ENCODE measurements at places on chromosomes 6 and 20. TPM values are rescaled to one million over a fixed set of nuclear protein-coding genes. Genes with fewer than 3 reads are reported as not detected.
A peak's percentile ranks its signal among the peaks of the same experiment; 100 is the strongest.

DNA sequence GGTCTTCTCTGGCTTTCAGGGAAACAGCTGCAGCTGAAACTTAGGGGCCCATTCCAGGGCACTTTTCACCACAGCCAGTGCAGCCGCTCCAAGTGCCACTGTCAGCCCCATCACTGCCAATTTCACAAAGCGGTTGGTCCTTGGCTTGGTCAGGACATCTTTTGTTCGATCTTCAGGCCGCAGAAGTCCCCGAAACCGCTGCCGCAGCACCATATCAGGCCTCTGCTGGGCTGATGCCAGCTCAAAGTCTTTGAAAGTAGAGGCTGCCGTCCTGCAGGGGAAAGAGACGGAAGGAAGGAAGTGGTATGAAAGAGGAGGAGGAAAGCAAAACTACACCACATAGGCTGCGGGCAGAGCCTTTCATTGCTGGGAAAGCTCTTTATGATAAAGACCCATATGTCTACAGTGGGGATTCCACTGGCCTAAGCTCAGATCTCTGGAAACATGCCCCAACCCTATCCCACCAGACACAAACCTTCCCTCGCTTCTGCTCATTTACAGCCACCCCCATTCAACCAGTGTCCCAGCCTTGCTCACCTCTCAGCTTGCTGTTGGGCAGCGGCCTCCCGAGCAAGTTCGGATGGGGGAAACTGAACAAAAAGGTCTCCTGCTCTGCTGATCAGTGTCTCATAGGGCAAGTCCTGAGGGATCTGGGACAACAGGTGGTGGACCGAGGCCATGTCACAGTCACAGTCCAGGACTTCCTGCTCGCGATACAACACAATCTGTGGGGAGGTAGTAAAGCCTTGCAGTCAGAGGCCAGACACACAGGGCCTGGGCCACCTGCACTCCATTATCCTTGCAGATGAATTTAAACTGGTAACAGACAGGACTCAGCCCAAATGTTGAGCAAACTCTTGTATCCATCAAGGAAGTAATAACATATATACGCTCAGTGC is 23.5 kb downstream of the TBC1D20 start:
- H3K27me3 ChIP-seq, result no peaks in the 10 kb centered on the region
- H3K27ac ChIP-seq, result no peak overlapping the region
- H3K36me3 ChIP-seq, result peaks cover 53% of the 10 kb centered on the region
- H3K4me1 ChIP-seq, result no peaks in the 10 kb centered on the region

DNA sequence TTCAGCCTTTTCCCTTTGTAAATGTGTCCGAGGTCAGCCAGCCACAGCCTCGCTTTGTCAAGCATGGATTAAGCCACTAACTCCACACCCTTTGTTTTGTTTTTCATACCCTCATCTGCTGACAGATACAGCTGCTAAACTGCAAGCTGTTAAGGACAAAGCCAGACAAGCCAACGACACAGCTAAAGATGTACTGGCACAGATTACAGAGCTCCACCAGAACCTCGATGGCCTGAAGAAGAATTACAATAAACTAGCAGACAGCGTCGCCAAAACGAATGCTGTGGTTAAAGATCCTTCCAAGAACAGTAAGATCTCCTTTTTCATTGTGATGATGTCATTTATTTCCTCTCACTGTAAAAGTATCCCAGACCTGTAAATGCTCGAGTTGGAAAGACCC is 269.3 kb downstream of the ARHGAP18 start:
- no peaks in the 10 kb centered on the region for H3K36me3 ChIP-seq
- DNase-seq, result no peak
- H3K27me3 ChIP-seq, result no peaks in the 10 kb centered on the region
- H3K27ac ChIP-seq, result no peak overlapping the region

GRCh38 chr6:136244061-136244616 is 6.0 kb downstream of the MTFR2 start:
- no peaks in the 10 kb centered on the region for H3K27me3 ChIP-seq
- no peaks in the 10 kb centered on the region for H3K4me1 ChIP-seq
- no peaks in the 10 kb centered on the region for H3K36me3 ChIP-seq

GRCh38 chr6:26024651-26025046 is 62.0 kb downstream of the TRIM38 start:
- DNase-seq, result no peak
- H3K4me3 ChIP-seq, result no peak overlapping the region
- H3K27ac ChIP-seq, result no peak overlapping the region
- peaks cover 9% of the 10 kb centered on the region for H3K4me1 ChIP-seq

DNA sequence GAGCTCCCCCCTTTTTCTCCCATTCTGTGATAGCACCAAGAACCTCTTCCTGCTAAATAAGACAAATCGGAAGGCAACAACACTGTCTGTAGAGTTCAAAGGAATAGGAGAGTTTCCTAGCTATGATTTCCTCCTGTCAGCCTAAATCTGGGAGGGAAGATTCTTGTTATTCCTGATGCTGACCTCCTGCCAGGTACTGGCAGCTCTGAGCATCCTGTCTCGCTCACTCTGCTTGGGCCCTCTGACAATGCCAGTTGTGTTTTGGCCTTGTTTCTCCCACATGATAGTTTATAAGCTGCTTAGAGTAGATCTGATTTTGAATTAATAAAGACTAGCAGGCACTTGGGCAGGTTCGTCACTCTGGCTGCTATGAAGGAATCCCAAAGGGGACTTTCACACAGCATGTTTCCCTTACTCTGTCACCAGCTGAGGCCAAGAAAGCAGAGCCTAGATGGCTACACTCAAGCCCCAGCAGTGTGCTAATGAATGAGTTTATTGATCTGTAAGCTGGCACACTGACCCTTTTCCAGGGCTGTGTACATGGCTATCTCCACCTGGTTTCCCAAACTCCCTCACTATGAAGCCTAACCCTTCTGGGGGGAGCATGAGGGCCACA is 52.3 kb downstream of the UQCC1 start:
- no peaks in the 10 kb centered on the region for H3K27me3 ChIP-seq
- H3K4me1 ChIP-seq, result no peaks in the 10 kb centered on the region
- H3K27ac ChIP-seq, result no peak overlapping the region

DNA sequence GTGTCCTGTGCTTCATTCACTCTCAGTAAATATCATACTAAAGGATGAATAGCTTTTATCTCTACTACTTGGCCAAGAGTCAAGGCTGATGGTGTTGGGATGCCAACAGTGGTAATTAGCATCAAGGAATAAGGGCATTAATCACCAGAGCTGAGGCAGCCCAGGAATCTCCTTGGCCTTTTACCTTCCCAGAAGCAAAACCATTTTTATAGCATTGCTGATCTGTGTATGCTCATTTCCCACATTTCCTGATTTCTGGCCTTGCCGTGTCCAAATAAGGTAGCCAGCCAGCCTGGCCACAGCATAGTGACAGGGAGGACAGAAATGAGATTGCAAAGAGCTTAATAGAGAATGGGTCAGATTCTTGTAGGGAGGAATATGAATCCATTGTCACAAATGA is 76.7 kb upstream of the FOXO3 start:
- H3K36me3 ChIP-seq, result no peaks in the 10 kb centered on the region
- no peak overlapping the region for H3K27ac ChIP-seq
- H3K4me1 ChIP-seq, result no peaks in the 10 kb centered on the region
- H3K27me3 ChIP-seq, result no peaks in the 10 kb centered on the region
- no peak overlapping the region for H3K4me3 ChIP-seq
- no peak for DNase-seq

GRCh38 chr6:44158770-44159228 is at the start of gene CAPN11:
Gene CAPN11, plus strand, starts transcription at chr6:44158820. Its CDS starts 29 bp downstream, at chr6:44158849.
- no peak for DNase-seq
- no peak within 1 kb of the TSS for H3K27ac ChIP-seq
- H3K36me3 ChIP-seq, result no peaks in the 10 kb centered on the region
- no peaks in the 10 kb centered on the region for H3K27me3 ChIP-seq
- H3K4me1 ChIP-seq, result no peaks in the 10 kb centered on the region

DNA sequence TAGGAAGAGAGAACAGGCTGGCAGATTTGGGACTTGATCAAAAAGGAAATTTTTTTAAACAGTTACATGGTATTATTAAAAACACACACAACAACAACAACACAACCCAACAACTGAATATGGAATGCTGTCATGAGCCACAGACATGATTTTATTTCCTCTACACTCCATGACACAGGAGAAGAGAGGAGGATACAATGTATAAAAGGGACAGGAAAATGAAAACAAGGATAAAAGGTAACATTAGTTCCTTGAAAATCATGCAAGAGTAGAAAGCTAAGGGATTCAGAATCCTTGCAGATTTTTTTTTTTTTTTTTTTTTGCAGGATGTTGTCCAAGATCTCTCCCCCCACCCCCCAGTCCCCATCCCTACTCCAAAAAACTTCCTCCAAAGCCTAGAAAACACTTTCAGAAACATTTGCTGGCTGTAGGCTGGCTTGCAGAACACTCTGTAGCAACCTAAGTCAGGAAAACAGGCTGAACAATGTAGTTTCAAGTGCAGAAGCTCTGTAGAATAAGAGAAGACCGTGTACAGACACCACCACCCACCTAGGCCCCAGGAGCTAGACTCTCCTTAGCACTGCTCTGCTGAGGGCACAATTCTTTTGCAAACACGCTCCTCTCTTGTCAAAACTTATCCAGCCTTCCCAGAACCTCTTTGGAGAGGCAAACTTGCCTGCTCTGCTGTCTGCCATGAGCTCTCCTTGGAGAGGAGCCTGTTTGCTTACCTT is 845 bp downstream of the ZMYND8 start:
- H3K27me3 ChIP-seq, result no peaks in the 10 kb centered on the region
- peak overlapping the region; percentile 100 for H3K27ac ChIP-seq
- no peaks in the 10 kb centered on the region for H3K36me3 ChIP-seq
- DNase-seq, result peak; percentile 60

- H3K4me3 ChIP-seq, result peak overlapping the region; percentile 77
- H3K27ac ChIP-seq, result no peak overlapping the region
- peak; percentile 24 for DNase-seq
- no peaks in the 10 kb centered on the region for H3K27me3 ChIP-seq
- peaks cover 3% of the 10 kb centered on the region for H3K4me1 ChIP-seq
These were observed 807 bp downstream of the SNHG17 start for GRCh38 chr20:38434301-38434741.

GRCh38 chr6:138979813-138980668 is 8.0 kb downstream of the REPS1 start:
- no peak overlapping the region for H3K4me3 ChIP-seq
- no peak for DNase-seq
- no peaks in the 10 kb centered on the region for H3K36me3 ChIP-seq
- H3K27me3 ChIP-seq, result no peaks in the 10 kb centered on the region

Gene PLCB4
- total RNA-seq, result 17.7 TPM

DNA sequence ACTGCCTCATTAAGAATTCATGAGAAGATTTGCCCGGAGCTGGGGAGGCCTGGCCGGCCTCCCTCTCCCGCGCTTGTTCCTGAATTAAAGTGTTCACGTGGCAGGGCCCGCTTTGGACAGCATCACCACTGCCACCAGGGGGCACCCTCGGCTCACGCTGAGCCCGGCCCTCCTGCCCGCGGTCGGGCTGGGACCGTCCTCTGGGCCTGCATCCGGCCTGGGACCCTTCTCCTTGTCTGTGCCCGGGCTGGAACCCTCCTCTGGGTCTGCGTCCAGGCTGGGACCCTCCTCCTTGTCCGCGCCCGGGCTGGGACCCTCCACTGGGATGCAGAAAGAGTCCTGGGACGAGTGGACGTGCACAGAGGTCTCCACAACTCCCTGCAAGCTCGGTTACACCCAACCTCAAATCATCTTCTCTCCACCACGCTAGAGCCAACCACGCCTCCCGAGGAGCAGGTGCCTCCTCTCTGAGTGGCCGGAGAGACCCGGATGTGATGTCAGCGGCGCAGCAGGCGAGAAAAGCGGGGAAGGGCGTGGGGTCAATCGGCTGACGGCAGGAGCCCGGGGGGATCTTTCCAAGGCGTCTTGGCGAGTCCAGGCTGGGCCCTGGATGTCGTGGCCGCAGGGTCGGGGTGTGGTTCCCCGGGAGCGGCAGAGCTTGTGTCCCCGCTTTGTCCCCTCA is 50.9 kb upstream of the DACT2 start:
- no peak overlapping the region for H3K27ac ChIP-seq
- no peaks in the 10 kb centered on the region for H3K27me3 ChIP-seq

DNA sequence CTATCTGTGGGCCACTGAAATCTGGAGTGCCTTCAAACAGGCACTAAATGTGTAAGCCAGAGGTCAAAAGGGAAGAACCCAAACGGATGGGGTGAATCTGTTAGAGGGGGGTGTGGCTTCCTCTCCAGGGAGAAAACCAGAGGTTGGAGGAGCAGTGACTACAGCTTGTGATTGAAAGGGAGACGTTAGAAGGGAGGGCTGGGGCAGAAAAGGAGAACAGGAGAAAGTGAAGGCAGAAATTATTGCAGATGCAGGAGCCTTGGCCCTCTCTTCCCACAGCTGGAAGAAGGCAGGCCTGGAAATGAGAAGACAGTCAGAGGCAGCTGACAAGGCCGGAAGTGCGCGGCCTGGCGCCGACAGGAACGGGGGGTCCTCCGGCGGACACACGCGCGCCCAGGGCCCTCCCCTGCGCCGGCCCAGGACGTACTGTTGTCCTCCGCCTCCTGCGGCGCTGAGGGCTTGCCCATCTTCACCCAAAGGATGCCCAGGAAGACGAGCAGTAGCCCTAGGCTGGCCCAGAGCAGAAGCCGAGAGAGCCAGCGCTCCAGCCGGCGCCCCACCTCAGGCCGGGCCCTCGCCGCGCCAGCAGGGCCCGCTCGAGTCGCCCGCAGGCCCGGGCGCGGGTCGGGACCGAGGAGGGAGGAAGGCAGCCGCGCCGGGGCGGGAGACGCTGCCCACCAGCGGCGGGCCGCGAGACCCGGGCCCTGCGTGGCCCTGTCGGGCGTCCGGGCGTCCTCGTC is 806 bp downstream of the LEMD2 start:
- DNase-seq, result peak; percentile 59
- peak overlapping the region; percentile 67 for H3K4me3 ChIP-seq
- H3K27ac ChIP-seq, result peak overlapping the region; percentile 97
- peaks cover 17% of the 10 kb centered on the region for H3K36me3 ChIP-seq
- H3K4me1 ChIP-seq, result peaks cover 7% of the 10 kb centered on the region

DNA sequence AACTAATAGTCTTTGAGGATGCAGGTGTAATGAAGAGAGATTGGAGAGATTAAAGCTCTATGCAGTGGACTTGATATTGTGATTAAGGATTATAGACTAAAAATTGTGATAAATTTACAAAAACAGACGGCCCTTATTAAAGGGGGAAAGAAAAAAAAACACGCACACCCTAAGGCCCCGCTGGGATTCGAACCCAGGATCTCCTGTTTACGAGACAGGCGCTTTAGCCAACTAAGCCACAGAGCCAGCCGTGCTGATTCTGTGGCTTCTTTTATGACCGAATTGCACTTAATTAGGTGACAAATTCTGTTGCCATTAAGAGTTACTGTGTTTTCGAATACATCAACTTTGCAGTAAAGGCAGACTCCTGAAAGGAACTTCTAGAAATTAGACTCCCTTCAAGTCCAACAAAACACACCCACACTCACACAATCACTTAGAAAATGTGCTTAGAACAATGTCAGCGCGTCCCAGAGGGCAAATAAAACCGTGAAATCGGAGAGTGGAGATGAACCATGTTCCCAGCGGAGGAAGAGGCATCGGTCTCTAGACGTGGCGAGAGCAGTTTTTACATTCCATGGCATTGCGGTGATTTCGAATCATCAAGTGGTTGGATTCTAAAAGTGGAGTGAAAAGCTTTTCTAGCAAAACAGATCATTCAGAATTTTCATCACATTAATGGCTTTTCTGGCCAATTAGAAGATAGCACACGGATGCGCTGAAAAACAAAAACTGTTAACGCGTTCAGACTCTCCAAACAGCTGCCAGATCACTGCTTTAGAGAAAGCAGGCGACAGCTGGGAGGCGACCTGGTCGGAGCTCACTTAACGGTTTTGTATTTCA is 122.6 kb downstream of the GPX5 start:
- H3K4me1 ChIP-seq, result no peaks in the 10 kb centered on the region
- no peaks in the 10 kb centered on the region for H3K27me3 ChIP-seq
- peak overlapping the region; percentile 42 for H3K4me3 ChIP-seq
- peak; percentile 86 for DNase-seq
- no peak overlapping the region for H3K27ac ChIP-seq

Gene TAAR5
- not detected for total RNA-seq

Gene MCHR2
- not detected for total RNA-seq

- peak; percentile 73 for DNase-seq
- peaks cover 2% of the 10 kb centered on the region for H3K36me3 ChIP-seq
- no peaks in the 10 kb centered on the region for H3K4me1 ChIP-seq
- peak overlapping the region; percentile 90 for H3K4me3 ChIP-seq
These were observed 673 bp downstream of the MARCKS start for GRCh38 chr6:113857556-113858479.
